ENCODE measurements at places on chromosomes 11 and 22. TPM values are rescaled to one million over a fixed set of nuclear protein-coding genes. Genes with fewer than 3 reads are reported as not detected.

APLP2 gene
- 214 TPM for total RNA-seq

GRCh38 chr11:45593992-45594391, 71.4 kb downstream of the CHST1 start:
- no peak for DNase-seq

DNA sequence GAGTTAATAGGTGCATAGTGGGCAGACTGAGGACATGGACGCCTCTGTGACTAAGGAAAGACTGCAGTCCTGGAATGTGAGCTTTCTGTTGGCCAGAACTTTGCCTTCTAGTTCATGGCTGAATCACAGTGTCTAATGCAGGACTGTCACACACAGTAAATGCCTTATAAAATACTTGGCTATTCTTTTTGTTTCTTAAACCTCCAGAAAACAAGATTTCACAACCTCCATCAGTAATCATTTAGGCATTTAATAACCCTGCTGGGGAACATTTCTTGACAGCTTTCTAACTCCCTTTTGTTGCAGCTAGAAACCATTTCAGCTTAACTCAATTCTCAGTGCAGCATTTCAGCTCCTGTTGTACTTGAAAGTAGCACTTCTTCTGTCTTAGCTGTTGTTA, 335.8 kb upstream of the DDI1 start:
- no peak for DNase-seq

TRIM51 gene
- total RNA-seq, result not detected

DNA sequence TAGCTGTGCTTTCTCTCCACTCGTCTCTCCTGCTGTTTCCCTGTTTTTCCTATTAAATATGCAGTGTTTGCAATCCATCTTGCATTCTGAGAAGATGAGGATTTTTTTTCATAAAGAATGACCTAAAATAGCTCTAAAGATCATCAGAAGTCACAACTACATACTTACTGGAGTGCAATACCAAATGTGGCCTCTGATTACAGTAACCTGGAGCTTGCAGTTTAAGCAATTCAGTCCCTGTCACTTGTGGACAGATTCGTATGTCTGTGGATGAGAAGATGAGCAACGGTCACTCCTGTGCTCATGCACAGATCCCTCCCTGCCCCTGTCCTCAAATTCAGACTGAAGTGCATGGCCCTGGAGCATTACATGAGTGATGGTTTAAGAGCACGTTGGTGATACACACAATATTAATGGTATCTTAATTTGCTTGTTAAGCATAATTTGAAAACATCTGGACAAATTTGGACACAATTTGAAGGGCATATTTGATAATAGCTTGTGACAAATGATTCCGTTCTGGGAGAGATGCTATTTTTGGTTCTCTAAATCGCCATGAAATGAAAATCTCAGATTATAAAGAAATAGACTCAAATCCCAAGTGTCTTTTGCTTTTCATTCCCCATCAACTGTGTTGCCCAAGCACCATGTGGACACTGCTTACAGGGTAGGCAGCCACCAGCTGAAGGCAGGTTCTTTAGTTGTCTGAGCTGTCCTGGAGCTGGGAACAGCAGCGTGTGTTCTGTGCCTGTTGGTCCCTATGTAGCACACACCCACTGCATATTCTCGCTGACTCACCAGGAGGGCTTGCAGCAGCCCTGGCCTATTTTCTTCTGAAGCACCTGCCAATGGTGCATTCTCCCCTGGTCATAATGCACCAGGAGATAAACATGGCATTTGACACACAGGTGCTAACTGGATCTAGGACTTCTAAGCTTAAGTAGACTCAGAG, 32.6 kb upstream of the PRAME start:
- no peak for DNase-seq

DNA sequence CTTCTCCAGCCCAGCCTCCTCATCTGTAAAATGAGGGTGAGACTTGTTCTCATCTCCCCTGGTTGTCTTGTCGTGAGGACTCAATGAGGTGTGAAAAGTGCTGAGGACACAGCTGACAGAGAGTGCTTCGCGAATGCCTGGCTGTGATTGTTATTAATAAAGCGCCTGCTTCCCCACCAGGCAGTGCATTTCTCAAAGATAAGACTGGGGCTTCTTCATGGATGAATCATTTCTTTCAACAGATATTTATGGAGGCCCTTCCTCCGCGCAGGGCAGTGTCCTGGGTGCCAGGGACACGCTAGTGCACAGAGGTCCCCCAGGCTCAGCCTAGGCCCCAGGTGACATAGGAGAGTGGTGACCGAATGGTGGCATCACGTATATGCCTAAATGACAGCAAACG, 34.3 kb upstream of the SHISAL1 start:
- DNase-seq, result no peak

DNA sequence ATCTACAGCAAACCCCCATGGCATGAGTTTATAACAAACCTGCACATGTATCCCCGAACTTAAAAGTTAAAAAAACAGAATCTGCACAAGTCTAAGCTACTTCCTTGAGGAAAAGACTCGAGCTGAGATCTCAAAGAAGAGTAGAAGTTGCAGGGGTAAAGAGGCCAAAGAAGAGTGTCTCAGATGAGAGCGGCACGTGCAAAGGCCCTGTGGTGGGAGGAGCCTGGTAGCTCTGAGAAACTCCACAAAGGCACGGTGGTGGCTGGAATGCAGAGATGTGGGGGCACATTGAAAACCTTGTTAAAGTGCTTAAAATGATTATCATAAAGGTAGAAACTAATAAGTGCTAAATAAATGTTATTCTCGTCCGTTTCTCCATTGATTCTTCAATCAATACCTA, 103.2 kb upstream of the GRK3 start:
- DNase-seq, result no peak

OR8A1 gene
- not detected for total RNA-seq

GRCh38 chr11:114058026-114058706, 1.3 kb upstream of the ZBTB16 start:
- DNase-seq, result peak; percentile 90

DNA sequence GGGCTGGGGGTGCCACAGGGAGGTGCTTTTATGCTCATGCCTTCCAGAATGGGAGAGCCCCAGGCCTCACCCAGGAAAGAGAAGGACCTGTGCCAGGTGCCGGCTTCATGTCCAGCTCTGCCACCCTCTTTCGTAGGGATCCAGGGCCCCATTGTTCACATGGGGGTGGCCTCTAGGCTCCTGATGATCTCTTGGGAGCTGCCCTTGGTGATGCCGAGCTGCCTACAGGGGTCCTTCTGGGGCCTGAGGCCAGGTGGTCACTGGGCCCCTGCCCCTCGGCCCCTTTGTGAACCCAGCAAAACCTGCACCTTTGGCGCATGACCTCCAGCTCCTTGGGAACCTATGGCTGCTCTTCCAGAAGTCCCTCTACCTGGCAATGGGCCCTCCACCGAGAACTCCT, 41.4 kb upstream of the SMIM38 start:
- no peak for DNase-seq

DNA sequence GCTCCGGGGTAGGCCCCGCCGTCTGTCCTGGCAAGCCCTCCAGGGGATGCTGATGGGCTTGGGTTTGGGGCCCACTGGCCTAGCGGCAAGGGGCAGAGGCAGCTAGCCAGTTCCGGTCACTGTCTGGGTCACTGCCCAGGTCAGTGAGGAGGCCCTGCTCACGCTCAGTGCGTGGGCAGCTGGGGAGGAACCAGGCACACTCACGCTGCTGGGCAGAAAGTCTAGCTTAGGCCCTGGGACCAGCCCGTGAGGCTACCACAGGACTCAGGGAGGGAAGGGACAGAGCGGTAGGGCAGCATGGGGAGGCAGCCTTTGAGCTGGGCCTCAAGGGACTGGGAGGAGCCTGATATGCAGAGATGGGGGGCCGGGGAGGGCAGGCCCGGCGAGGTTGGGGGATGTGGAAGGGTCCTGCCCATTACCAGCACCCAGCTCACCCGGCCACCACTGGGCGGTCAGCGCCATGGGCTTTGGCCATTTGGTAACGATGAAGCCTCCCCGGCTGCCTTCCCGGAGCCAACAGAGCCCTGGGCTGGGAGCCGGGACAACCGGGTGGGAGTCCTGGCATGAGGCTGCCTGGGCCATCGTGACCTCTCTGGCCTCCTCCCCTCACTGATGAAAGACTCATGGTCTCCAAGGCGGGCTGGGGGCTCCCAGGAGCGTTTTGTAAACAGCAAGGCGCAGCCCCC, 14.2 kb downstream of the SHISAL1 start:
- DNase-seq, result no peak

All from left lobe of liver (tissue), 2 donors.